NCI-H2171 (cell line): ENCODE measurements at places on chromosomes 7 and 10.

GRCh38 chr7:145893925-145894535 is 222.6 kb upstream of the CNTNAP2 start:
- no peak for DNase-seq

DNA sequence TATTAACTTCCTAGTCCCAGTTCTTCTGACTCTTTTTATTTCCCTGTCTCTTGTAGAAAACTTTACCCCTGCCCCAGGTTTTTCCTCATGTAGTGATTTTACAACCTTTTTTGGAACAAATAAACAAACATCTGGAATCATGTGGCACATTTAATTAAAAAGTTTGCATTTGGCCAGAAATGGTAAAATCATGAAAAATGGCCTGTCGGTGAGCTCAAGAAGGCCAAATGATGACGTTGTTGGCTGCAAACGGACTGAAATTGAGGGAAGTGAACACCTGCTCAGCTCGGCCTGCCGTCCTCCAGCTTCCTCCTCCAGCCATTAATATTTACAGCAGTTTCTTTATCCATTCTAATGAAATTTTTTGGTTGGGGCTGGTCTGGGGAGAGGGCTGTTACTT is 902.8 kb downstream of the LRMDA start:
- no peak for DNase-seq

DNA sequence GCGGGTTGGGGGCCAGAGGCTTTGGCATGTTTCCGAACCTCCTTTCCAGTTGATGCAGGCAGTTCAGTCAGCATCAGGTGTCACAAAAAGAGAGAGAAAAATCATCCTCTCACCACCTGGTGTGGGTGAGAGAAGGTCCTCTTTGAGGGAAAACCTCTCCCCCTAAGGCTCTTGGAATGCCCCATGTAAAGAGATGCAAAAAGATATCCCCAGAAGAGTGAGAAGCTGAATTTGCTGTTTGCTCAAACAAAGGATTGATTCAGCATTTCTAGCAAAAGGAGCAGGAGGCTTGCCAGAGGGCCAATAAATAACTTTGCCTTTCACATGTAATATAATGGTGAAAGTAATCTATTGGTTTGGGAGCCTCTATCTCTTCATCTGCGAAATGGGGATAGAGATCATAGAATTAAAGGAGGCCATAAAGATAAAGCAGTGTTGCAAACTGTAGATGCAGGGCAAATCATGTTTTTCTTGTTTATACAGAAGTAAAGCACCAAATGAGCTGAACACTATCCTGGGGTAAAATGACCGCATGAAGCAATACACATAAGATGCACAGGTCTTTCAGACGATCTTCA is 425.9 kb downstream of the LRMDA start:
- DNase-seq, result no peak

- DNase-seq, result no peak
Observed at GRCh38 chr10:4121502-4122380, 336.7 kb upstream of the KLF6 start.

DNA sequence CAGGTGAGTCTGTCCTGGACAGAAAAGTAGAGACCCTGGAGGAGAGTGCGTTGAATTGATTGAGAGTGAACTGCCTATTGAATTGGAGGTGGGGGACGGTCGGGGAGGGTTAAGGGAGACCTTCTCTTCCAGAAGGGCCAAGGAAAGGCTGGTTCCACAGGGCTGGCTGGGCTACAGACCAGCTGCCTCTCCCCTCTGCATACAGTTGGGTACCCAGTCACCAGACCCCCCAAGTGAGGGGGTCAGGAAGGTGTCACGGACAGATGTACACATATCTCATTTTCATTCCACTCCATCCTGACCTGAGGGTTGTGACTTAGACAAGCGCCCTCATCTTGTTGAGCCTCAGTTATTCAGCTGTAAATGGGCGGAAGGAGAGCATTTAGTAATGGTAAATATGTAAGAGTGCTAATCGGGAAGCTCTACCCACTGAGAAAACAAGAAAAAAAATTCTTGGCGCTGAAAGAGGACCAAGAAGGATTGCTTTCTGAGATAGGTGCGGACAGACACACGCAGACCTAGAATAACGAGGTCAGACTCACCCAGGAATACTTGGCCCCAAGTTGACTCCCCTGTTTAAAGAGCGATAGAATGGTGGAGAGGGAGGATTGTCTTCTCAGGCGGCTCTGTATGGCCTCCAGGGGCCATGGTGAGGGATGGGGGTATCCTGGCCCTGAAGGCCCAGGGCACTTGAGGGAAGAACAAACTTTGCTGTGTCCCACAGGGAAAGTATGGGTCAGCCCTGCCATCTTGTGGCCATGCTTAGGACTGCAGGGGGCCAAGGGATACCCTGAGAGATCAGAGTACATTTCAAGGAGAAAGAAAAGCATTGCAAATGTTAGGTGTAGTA is 7.2 kb upstream of the MBL2 start:
- no peak for DNase-seq
